Stimulated activated CD4-positive, alpha-beta T cell treated with anti-CD3 and anti-CD28 coated beads, Interleukin-12 subunit alpha, Interleukin-12 subunit beta, amount 100 ng/mL, for 4 hours (primary cell): ENCODE measurements at places on chromosomes 4 and X.

GRCh38 chrX:72479324-72480274 is 93.0 kb downstream of the HDAC8 start:
- DNase-seq, result no peak

DNA sequence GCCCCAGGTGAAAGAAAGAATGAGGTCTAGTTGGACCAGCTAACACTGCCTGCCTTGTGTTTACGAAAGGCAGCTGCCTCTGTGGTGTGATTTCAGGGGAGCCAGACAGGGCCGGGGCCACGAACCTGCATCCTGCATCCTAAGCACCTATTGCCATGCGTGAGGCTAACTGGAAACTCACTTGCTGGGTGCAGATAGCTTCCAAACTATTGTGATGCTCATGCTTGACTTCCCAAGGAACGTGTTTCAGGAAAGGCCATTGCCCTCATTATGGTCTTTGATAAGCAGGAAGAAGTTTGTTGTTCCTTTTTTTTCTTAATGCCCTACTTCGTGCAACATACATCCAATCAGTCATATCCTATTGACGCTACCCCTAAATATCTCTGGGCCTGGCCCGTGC is 2.3 kb upstream of the IRF2 start:
- peak; percentile 19 for DNase-seq

DNA sequence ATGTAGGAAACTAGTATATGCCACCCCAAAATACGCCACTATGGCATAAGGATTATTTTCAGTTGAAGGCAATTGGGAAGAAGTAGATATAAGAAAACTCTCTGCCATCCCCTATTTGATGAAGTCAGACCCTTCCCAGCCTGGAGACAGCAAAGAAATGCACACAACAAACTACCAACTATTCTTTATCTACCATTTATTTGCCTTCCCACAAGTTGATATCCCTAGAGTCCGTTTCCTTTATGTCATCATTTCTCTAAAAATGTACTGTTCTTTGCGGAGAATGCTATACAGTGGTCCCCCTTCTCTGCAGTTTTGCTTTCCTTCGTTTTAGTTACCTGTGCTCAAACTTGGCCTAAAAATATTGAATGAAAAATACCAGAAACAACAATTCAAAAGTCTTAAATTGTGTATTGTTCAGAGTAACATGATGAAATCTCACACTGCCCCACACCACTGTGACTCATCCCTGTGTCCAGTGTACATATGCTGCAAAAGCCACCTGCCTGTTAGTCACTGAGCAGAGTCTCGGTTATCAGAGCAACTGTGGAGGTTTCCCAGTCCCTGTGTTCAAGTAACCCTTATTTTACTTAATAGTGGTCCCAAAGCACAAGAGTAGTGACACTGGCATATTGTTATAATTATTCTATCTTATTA is 152.3 kb downstream of the WDFY3 start:
- no peak for DNase-seq

GRCh38 chr4:140065393-140065792 is 88.6 kb downstream of the MAML3 start:
- DNase-seq, result no peak

DNA sequence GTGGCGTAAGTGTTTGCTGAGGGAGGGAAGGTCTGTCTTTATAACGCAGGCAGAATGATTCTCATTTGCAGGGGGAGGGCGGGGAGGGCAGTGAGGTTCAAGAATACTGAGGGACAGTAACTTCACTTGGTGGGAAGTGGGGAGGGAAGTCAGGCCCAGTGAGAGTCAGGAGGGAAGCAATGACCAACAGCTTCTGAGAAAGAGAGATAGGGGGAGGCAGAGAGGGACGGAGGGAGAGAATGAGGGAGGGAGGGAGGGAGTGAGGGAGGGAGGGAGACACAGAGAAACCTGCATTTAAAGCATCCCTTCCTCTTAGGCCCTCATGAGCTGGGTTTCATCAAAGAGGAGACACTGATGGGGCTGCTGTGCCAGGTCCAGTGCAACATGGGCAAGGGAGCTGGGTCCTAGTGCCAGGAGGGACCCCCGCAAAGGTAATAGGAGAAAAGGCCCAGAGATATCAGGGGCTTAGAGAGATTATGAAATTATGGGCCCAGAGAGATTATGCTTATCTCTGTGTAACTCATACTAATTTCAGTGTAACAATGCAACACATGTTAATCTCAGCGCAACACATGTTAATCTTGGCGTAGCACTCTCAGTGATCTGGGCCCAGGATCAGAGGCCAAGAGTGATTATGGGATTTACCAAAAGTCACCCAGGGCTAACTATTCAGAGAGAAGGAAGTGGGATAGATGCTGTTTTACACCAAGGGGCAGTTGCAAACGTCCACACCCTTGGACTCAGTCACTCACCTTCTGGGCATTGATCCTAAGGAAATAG is 112.1 kb downstream of the DRD5 start:
- DNase-seq, result no peak

DNA sequence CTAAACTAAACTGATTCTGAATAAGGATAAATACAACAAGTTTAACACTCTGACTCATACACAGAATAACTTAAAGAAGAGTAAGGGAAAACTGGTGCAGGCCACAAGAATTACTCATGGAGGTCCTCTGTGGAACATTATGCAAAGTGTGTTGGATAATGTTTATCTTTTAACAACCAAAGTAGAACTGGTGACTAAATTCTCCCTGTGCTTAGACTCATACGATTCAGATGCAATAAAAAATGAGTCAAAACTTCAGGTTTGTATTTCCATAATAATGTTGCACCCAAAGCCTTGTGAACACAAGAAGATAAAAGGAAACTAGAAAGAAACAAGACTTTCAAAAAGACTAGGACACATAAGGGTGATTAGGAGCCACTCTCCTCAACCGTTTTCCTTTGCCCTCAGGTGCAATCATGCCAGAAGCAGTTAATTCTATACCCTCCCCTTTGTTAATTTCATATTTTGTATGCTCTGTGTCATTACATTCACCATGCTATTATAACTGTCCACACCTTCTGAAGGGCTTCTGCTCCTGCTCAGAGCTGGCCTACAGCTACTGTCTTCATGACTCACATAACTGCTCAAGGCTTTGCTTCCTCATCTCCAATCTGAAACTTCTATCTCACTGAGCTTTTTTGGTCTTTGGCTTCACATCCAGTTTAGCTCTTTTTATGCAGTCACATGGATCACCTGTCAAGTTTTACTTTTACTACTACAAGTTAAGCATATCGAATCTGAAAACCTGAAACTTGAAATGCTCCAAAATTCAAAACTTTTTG is 60.2 kb downstream of the KCNIP4 start:
- no peak for DNase-seq
